Fibroblast of the aortic adventitia (primary cell): ENCODE measurements at places on chromosomes 16 and 17.

GRCh38 chr17:27974045-27974436, 68.4 kb upstream of the NLK start:
- no peak for DNase-seq

- DNase-seq, result no peak
Measured at GRCh38 chr16:85550422-85550864, 62.7 kb upstream of the GSE1 start.

DNA sequence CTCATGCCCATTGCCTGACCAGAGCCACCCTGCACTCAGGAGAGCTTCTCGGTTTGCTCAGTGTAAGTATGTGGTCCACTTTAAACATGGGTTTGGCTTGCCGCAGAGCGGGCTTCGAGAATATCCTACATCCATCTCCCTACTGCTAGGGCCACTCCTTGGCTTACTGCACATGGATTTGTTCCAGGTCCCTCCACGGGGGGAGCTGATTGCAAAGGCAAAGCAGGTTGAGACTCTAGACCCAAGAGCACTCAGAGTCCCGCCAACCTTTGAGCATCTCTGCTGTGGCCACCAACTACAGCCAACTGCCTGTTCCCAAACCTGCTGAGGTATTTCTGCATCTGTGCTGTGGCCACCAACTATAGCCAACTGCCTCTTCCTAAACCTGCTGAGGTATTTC, 26.4 kb downstream of the RNF135 start:
- DNase-seq, result no peak

DNA sequence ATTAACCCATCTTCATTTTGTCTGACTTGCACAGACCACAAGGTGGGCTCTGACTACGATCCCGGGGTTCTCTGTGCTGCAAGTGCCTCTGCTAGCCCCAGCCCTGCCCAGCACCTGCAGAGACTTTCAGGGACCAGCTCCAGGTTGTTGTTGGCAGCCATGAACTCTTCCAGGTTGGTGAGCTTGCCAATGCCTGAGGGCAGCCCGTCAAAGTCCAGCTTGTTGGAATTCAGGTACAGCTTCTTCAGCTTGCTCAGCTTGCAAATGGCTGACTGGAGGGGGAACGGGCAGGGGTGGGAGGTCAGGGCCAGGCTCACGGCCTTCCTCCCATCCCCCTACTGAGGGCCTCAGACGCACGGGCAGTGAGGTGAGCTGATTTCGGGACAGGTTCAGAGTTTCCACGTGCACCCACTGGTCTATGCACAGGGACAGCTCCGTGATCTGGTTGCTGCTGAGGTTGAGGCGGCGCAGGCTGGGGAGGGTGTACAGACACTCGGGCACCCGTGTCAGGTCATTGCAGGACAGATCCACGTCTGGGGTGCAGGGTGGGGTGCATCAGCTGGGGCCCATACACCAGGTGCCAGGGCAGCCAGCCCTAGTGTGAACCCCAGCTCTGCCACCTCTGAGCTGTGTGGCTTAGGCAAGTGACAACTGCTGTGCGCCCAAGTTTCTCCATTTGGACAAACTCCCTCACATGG, 5.2 kb downstream of the FLII start:
- no peak for DNase-seq

GRCh38 chr17:57943140-57943539, 12.1 kb downstream of the CUEDC1 start:
- peak; percentile 59 for DNase-seq
